ENCODE measurements at places on chromosomes 3 and 15.
A peak's percentile ranks its signal among the peaks of the same experiment; 100 is the strongest.

DNA sequence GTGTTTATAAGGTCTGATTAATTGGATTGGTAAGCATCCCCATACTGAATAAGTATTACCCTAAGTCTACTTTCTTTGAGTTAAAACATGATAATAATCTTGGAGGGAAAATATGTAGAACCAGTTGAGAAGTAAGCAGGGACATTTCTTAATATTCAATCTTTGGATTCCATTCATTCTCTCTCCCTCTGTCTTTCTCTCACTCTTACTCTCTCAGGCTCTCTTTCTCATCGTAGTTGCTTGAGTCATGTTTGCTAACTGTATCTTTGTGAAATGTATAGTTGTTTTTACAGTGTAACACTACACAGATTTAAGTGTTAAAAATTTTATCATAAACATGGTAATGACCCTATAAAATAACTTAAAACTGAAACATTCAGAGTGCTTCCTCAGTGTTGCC is 163.8 kb downstream of the RSRC1 start:
- DNase-seq, result no peak

- DNase-seq, result no peak
Observed at GRCh38 chr3:189158034-189158433, 13.7 kb upstream of the TPRG1 start.

- no peak for DNase-seq
Observed at GRCh38 chr3:110420158-110420641, 651.4 kb upstream of the NECTIN3 start.

- DNase-seq, result peak; percentile 77
Observed at GRCh38 chr3:32493437-32494414, 8.9 kb downstream of the CMTM6 start.

DNA sequence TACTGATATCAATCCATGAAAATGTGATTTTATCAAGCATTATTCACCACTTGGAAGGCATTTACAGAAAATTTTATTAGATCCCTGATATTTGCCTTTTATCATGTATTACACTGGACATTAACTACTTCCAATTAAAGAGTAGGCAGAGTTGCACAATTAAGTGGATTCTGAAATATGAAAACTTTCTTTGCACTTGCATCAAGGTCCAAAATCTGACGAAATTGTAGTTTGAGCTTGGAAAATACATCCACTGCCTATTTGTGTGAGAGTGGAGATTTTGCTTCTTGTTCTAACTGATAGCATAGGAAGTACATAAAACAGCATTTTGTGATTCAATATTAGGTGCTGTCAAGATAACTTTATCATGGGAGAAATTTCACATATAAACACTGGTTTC is 49.6 kb upstream of the SLC12A8 start:
- DNase-seq, result peak; percentile 4

- DNase-seq, result no peak
Observed at GRCh38 chr3:59704292-59704691, 654.5 kb upstream of the CFAP20DC start.

DNA sequence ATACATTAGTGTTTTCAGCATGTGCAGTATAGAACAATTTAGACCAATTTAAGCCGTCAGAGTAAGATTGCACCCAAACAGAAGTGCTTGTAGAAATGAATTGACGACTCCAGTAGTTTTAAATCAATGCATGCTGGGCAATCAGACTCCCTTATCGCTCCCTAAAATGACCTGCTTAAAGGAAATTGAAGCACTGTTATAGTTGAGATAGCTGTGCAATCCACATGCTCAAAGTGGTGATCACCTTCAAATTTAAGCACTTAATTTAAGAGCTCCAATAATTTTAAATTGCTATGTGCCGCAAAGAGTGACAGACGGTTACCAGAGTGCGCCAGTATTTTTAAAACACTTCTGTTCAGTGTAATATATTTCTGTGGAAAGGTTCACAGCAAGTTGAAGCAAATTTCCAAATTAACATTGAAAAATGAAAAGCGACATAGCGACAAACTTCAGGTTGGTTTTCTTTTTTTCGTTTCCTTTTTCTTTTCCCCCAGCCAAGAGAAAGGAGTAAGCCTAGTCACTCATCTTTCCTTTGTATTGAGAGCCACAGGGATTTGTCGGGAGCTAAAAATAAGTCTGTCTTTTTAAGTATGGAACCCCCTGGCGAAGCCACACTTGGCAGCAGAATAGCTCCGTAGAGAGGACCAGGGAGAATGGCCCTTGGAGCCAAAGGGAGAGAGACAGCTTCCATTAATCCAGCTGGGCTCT is 436.4 kb upstream of the RBMS3 start:
- DNase-seq, result no peak

- DNase-seq, result no peak
Observed at GRCh38 chr15:69061414-69061842, 46.9 kb downstream of the NOX5 start.

DNA sequence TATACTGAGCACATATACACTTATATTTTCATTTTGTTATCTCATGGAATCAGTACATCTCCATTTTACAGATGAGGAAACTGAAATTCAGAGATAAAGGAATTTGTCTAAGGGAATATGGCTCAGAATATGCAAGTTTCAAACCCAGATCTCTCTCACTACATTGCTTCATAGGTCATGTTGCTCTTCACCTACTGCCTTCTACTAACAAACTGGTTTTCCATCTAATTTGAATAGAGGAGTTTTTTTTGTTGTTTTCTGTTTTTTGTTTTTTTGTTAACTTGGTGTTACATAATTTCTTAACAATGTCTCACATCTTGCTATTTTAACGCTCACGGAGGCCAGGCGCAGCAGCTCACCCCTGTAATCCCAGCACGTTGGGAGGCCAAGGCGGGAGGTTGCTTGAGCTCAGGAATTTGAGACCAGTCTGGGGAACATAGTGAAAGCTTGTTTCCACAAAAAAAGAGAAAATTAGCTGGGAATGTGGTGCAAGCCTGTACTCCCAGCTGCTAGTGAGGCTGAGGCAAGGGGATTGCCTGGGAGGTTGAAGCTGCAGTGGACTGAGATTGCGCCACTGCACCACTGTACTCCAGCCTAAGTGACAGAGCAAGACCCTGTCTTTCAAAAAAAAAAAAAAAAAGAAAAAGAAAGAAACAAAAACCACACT is 37.0 kb downstream of the FMN1 start:
- DNase-seq, result peak; percentile 54

DNA sequence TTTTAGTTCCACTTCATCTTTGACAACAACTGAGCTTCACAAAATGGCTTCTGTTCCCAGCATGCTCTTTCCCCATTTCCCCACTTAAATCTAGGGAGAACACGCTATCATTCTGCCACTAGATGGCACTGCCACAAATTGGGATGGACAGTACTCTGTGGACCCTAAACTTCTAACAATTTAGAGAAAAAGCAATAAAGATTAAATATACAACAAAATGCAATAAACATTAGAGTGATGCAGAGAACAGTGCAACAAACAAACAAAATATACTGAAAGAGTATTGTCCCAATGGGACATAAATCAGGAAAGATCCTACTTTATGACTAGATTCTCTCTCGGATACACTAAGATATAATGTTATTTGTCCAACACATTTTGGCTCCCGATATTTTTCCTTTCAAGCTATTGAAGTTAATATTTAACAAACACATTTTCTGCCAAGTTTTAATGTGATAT is 169.7 kb upstream of the TMCO5A start:
- DNase-seq, result peak; percentile 47

GRCh38 chr3:107913701-107914100 is 177.1 kb downstream of the CD47 start:
- DNase-seq, result peak; percentile 81

DNA sequence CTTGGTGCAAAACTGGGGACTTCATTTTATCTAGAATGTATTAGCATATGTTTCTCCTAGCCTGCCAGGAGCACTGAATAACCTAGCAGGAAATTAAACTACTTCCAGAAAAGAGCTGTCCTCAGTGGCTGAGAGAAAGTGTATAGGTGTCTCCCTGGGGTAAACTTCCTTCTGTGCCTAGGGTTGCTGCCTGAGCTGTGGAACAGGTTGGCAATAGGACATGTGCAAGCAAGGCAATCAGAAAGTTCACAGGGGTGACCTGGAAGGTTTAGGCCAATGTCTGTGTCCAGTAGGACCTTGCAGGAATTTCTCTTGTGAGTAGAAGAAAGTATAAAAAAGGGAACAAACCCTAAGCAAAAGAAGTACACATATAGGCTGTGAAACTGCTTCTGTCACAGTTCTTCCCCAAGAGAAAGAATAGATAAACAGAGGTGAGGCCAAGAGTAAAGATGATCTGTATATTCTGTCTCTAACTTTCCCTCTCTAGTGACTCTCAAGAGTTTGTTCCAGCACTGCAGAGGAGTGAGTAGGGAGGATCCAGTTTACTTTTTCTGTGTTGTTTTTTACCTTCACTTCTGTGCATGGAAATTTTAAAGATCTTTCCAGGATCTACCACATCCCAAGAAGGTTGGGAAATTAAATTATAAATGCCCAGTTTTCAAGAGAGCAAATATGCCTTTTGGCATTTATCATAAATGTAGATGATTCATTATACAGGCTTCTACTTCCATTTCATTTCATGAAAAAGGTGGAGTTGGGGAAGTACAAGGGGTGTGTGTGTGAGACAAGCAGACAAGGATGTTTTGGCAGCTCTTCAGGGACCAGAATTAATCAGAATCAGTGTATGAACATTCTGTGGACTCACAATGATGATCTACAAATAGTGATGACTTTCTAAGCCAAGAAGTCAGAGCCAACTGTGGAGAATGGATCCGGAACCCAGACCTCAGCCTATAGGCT is 155.2 kb downstream of the RBPMS2 start:
- no peak for DNase-seq

DNA sequence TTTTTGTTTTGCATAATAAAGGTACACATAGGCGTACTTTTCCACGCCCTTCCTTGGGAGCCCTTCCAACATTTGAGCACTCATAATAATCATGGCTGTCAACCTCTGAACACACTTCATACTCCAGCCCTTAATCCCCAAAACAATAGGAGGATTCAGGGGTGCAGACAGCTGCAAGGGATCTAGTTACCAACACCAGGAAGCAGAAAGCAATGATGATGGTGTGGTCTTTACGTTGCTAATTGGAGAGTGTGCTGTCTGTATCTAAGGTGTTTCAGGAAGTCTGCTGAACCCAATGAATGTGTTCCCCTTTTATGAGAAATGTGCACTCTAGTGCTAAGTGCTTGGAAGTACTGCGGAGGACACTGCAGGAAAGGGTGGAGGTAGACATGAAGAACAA is 60.3 kb upstream of the PDZRN3 start:
- DNase-seq, result no peak

GRCh38 chr3:112346491-112347122 is 13.7 kb downstream of the CD200 start:
- no peak for DNase-seq

DNA sequence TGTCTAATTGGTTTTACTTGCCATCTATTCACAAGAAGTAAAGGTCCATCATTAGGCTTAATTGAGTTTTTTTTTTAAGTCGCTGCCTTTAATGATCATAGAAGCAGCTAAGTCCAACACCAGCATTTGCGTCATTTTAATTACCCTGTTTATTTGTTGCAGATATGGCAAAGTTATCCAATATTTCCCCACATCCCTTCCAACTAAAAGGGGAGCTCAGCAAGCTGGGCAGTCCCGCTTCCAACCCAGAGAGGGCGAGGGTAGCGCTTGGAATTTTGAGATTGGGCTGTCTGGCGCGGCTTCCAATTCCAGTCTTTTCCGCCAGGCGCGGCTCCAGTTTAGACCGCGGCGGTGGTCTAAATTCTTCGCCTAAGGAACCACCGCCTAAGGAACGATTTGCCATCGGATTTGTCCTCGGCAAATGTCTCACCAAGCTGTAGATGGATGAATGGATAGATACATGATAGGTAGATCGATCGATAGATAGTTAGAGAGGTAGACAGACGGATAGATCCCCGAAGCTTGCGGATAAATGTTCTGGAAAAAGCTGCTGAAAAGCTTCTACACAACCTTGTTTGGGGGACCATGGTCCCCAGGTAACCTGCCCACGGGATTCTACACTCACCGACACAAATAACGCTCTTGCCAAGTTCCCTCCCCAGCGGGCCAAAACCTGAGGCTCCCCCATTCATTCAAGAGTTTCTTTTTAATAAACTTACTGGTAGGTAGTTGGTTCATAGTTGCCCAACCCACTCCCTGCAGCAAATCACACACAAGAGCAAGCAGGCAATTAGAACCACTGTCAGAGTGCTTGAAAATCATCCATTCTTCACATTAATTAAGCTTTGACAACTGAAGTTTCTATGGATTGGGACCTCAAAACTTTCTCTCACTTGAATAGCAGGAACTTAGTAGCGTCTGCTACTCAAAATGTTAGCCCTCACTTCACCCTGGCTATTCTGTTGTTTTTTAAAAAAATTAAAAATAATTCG is 49.1 kb downstream of the ZIC4 start:
- DNase-seq, result no peak

DNA sequence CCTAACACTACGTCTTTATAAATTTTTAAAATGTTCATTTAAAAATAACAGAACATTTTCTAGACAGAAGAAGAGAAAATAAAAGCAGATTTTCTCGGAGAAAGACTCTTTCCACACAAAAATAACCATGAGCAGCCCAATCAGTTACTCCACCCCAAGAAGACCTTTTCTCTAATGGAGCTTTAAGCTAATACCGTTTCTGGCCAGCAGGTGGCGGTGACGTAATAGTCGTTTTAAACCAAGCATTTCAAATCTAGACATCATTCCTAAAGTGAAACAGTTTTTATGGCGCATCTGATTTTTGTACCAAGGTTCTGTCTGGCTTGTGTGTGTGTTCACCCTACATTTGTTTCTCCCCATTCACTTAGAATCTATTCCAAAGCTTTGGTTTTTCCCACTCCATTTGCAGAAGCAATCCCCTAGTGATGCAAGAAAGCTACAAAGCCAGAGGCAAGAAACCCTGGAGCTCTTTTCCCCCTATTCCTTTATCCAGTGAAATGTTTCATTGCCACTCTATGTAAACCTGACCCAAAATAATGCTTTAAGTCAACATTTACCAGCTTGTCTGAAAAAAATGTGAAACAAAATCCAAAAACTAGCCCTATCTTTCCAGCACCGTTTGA is 336.7 kb upstream of the IGF1R start:
- DNase-seq, result peak; percentile 80

DNA sequence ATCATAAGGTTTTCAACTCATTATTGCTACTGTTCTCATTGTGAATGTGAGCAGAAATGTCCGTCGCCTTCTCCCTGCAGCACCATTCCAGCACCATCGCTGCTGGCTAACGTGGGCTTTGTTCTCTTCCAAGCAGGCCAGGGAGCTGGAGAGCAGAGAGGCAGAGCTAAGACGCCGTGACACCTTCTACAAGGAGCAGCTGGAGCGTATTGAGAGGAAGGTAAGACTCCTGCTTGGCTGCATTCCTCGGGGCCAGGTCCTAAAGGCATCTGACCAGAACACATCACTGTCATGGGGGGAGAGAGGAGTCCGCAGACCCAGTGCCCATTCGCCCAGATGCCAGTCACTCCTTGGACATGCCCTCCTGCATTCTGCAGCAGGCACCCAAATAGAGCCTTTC is 130.4 kb upstream of the PLXNA1 start:
- DNase-seq, result no peak

Measured in suppressor macrophage (primary cell).